Testis (tissue), 5 donors: ENCODE measurements at places on chromosomes 4 and X. TPM values are rescaled to one million over a fixed set of nuclear protein-coding genes. Genes with fewer than 3 reads are reported as not detected.

Gene CYBB
- total RNA-seq = 4.2 TPM

Gene GPR50
- 0.24 TPM for total RNA-seq

Gene GAGE12E
- not detected for total RNA-seq

Gene MAGED4
- 20.3 TPM for total RNA-seq

Gene TLR6
- 0.47 TPM for total RNA-seq

Gene ABLIM2
- 6.9 TPM for total RNA-seq

Gene NDST4
- total RNA-seq = 0.55 TPM

Gene CENPVL1
- 5.9 TPM for total RNA-seq

Gene SPRY1
- total RNA-seq = 36.0 TPM

Gene CSAG2
- total RNA-seq = 0.50 TPM

Gene DIPK2B
- total RNA-seq = 4.0 TPM

GRCh38 chr4:13992975-13993520, 365.5 kb upstream of the BOD1L1 start:
- no peak overlapping the region for H3K4me3 ChIP-seq
- H3K4me1 ChIP-seq = peaks cover 34% of the 10 kb centered on the region
- DNase-seq = no peak
- H3K27ac ChIP-seq = peak overlapping the region; percentile 36
- no peaks in the 10 kb centered on the region for H3K36me3 ChIP-seq

GRCh38 chr4:125789023-125789422, 474.3 kb downstream of the FAT4 start:
- no peak for DNase-seq
- H3K4me3 ChIP-seq = no peak overlapping the region
- H3K27me3 ChIP-seq = no peaks in the 10 kb centered on the region

GRCh38 chr4:6878451-6879059, 31.1 kb upstream of the TBC1D14 start:
- H3K27ac ChIP-seq = no peak overlapping the region
- no peaks in the 10 kb centered on the region for H3K36me3 ChIP-seq
- no peak for DNase-seq
- no peak overlapping the region for H3K4me3 ChIP-seq
- H3K4me1 ChIP-seq = no peaks in the 10 kb centered on the region
- H3K27me3 ChIP-seq = no peaks in the 10 kb centered on the region

DNA sequence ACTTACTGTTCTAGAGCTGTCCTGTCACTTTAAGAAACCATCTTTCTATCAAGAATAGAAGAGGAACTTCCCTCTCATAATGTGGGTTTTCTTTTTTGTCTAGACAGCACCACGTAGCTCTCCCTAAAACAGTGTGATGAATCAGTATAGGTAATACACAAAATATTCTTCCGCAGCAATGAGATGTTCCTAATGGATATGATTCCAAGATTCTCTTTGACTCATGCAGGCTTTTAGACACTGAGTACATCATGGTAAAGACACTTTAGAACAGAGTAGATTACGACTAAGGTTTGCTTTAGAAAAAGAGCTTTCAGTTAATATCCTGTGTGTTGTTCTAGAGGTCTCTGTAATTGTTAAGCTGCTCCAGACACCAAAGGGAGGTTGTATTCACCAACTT, 69.8 kb downstream of the PTTG2 start:
- H3K27ac ChIP-seq = no peak overlapping the region
- DNase-seq = no peak
- no peaks in the 10 kb centered on the region for H3K36me3 ChIP-seq
- no peak overlapping the region for H3K4me3 ChIP-seq
- H3K27me3 ChIP-seq = no peaks in the 10 kb centered on the region
- H3K4me1 ChIP-seq = no peaks in the 10 kb centered on the region

DNA sequence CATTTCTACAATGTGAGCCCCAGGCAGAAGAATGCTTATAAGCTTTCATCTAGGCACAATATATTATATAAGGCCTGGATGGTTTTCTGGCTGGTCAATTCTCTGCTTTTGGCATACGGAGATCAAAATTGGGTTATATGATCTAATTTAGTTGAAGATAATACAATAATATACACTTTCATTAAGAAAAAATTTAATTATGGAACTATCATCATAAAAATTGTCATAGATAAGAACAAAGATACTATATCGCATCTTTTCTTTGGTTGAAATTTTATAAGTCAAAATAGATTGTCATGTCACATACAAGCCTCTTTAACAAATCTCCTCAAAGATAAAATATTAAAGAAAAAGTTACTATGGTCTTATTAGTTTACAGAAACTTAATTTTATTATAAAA, 17.1 kb downstream of the DMD start:
- no peaks in the 10 kb centered on the region for H3K4me1 ChIP-seq
- no peaks in the 10 kb centered on the region for H3K27me3 ChIP-seq
- no peaks in the 10 kb centered on the region for H3K36me3 ChIP-seq
- no peak overlapping the region for H3K4me3 ChIP-seq

- no peaks in the 10 kb centered on the region for H3K27me3 ChIP-seq
- H3K36me3 ChIP-seq = no peaks in the 10 kb centered on the region
These were observed 12.4 kb downstream of the SMIM20 start for GRCh38 chr4:25926462-25926861.

- H3K27me3 ChIP-seq = no peaks in the 10 kb centered on the region
- H3K4me1 ChIP-seq = no peaks in the 10 kb centered on the region
- no peak overlapping the region for H3K4me3 ChIP-seq
- no peak overlapping the region for H3K27ac ChIP-seq
- H3K36me3 ChIP-seq = no peaks in the 10 kb centered on the region
These were observed 64.1 kb upstream of the ATXN3L start for GRCh38 chrX:13383907-13384306.

GRCh38 chr4:146330392-146330791, 116.1 kb downstream of the REELD1 start:
- H3K27ac ChIP-seq = no peak overlapping the region
- no peak overlapping the region for H3K4me3 ChIP-seq
- H3K36me3 ChIP-seq = no peaks in the 10 kb centered on the region
- no peak for DNase-seq
- no peaks in the 10 kb centered on the region for H3K4me1 ChIP-seq

- no peak for DNase-seq
- no peak overlapping the region for H3K27ac ChIP-seq
- H3K4me1 ChIP-seq = no peaks in the 10 kb centered on the region
- no peaks in the 10 kb centered on the region for H3K36me3 ChIP-seq
- H3K4me3 ChIP-seq = no peak overlapping the region
These were observed 180.2 kb upstream of the EOLA2 start for GRCh38 chrX:150118476-150118875.

GRCh38 chrX:151176231-151176750, at the start of gene GPR50:
Gene GPR50 (plus strand): TSS chrX:151176584. CDS start chrX:151176722, 138 bp downstream.
- H3K27me3 ChIP-seq = no peaks in the 10 kb centered on the region
- DNase-seq = no peak
- no peak within 1 kb of the TSS for H3K27ac ChIP-seq
- peak within 1 kb of the TSS; percentile 18 for H3K4me3 ChIP-seq

DNA sequence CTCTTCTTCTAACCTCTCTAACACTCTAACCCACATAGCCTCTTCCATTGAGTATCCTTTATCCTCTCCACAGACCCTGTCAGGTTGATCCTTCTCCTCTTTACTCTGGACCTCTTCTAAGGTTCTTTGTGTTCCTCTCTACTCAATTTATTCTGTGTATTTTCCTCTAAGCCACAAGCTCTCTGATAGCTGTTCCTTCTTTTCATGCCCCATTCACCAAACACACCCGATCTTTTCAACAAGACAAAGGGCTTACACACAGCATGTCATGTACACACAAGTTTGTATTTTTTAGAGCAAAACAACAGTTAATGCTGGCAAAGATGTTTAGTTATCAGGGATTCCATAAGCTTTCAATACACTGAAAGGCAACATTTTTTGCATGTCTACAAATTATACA, 1.9 kb downstream of the SPIN2B start:
- no peak overlapping the region for H3K27ac ChIP-seq
- H3K27me3 ChIP-seq = no peaks in the 10 kb centered on the region
- DNase-seq = no peak
- no peaks in the 10 kb centered on the region for H3K36me3 ChIP-seq
- H3K4me1 ChIP-seq = no peaks in the 10 kb centered on the region

DNA sequence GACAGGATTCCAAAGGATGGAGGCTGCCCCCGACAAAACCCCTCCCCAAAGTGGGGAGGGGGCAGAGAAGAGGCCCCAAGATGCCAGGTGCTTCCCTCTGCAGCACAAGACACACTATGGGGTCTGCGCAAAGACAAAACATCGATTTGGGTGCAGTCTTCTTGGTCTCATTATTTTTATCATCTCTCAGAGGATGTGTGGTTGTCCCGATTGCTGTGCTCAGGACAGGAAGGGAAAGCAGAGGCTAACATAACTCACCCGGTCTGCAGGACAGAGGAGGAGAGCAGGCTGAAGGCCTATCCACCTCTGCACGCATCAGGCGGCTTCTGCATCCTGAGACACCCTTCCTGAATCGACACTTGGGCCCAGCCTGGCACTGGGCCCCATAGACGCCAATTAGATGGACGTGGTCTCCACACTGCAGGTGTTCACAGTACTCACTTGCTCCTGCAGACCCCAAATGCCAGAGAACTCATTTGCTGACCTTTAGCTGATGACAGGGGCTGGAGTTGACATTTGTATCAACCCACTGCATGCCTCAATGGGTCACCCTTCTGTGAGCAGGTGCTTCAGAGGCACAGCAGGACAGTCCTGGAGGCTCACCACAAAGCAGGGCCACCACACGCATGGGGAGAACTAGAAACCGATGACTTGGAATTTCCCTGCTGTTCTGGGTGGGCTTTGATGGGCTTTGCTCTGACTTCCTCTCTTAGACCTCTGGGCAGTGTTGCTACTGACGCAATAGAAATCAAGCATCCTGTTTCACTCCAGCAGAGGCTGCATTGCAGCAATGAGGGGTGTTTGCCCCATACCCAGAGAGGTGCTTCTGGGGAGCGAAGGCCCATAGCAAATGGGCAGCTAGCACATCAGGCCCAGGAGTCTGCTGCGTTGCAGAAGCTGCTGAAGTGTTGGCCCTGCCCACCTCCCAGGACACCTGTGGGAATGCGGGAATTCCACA, 96.3 kb upstream of the ENPP6 start:
- H3K4me3 ChIP-seq = no peak overlapping the region
- no peaks in the 10 kb centered on the region for H3K36me3 ChIP-seq
- no peaks in the 10 kb centered on the region for H3K27me3 ChIP-seq
- no peak for DNase-seq

- H3K27me3 ChIP-seq = no peaks in the 10 kb centered on the region
- peaks cover 8% of the 10 kb centered on the region for H3K4me1 ChIP-seq
- peak; percentile 81 for DNase-seq
These were observed 29.3 kb upstream of the BOD1L1 start for GRCh38 chr4:13656569-13657405.

GRCh38 chr4:182640932-182641331, 276.3 kb downstream of the DCTD start:
- H3K4me1 ChIP-seq = no peaks in the 10 kb centered on the region
- no peaks in the 10 kb centered on the region for H3K27me3 ChIP-seq
- no peak overlapping the region for H3K4me3 ChIP-seq
- no peaks in the 10 kb centered on the region for H3K36me3 ChIP-seq
- no peak overlapping the region for H3K27ac ChIP-seq

- no peaks in the 10 kb centered on the region for H3K36me3 ChIP-seq
- no peak overlapping the region for H3K27ac ChIP-seq
- no peaks in the 10 kb centered on the region for H3K27me3 ChIP-seq
These were observed 292.9 kb downstream of the TLL1 start for GRCh38 chr4:166165829-166166420.

- no peaks in the 10 kb centered on the region for H3K4me1 ChIP-seq
- no peak overlapping the region for H3K4me3 ChIP-seq
- H3K27ac ChIP-seq = no peak overlapping the region
- no peaks in the 10 kb centered on the region for H3K27me3 ChIP-seq
These were observed 268.5 kb downstream of the ARAP2 start for GRCh38 chr4:35975617-35976355.

DNA sequence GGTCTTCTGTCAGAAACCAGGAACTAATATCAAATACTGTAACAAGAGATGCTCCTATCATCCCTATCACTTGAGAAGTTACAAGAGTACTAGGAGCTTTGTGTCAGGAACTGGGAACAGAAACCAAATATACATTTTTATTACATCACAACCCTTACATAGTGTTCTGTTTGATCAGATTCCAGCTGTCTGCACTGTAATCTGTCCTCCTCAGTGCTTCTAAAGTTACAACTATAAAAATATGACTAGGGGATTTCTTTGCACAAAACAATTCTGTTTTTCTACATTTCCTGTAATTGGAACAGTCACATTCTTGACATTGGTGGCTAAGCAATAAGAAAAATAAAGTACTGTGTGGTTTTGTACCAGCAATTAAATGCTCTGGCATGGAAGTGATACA, 686.0 kb downstream of the PDHA2 start:
- H3K4me1 ChIP-seq = no peaks in the 10 kb centered on the region
- H3K36me3 ChIP-seq = no peaks in the 10 kb centered on the region
- H3K27me3 ChIP-seq = no peaks in the 10 kb centered on the region
- H3K4me3 ChIP-seq = no peak overlapping the region
- DNase-seq = no peak
- no peak overlapping the region for H3K27ac ChIP-seq

DNA sequence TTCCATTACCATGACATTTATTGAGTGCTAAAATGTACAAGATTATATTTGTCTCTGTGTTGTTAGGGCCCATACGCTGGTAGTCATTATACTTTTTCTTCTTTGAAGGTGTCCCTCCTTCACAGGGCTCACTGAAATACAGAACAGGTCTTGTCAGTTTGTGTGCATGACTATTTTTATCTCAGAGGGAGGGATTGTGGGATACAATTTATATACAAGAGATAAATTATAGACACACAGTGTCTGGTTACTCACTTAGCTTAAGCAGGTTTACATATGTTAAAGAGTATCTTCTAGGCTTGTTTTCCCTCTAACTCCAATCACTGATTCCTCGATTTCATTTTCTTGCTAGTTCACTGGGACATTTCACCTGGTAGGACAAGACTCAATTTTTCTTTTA, 143.3 kb upstream of the GUCY1A1 start:
- H3K4me1 ChIP-seq = no peaks in the 10 kb centered on the region
- no peak for DNase-seq
- no peak overlapping the region for H3K27ac ChIP-seq
- H3K27me3 ChIP-seq = no peaks in the 10 kb centered on the region
- no peaks in the 10 kb centered on the region for H3K36me3 ChIP-seq

DNA sequence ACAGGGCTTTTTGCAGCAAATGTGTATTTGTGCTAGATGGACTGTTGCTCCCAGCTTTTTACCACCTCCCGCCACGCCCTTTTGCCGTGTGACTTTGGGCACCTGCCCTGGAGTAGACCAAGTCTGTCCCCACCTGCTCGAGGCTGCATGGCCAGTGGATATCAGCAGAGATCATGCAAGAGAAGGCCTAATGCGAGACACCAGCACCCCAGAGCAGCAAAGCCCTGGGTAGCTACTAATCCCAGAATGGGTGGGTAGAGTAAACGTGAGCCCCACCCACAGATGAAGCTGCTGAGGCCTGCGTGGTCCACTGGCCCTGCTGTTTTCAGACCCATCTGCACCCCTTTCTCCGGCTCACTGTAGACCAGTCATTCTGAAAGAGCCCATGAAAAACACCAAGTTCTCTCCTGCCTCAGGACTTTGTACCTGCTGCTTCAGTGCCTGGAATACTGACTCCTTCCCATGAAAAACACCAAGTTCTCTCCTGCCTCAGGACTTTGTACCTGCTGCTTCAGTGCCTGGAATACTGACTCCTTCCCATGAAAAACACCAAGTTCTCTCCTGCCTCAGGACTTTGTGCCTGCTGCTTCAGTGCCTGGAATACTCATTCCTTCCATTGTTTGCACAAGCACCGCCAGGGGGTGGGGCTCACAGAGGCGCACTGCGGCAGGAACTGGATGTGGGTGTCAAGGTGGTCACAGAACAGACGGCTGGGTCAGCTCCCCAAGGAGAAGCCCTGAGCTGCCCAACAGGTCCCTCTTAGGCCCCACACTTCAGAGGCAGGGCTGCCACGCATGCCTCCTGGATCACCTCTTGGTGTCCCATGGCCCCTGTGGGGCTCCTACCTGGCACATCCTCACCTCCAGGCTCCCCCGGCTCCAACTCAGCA, 5.1 kb upstream of the TNIP2 start:
- no peak for DNase-seq
- H3K4me3 ChIP-seq = no peak overlapping the region
- H3K27ac ChIP-seq = no peak overlapping the region
- H3K4me1 ChIP-seq = peaks cover 4% of the 10 kb centered on the region
- H3K27me3 ChIP-seq = no peaks in the 10 kb centered on the region
